ENCODE measurements at places on chromosomes 2 and 18.

GRCh38 chr18:60873708-60874107 lies 459.5 kb upstream of the CDH20 start:
- no peak for DNase-seq

DNA sequence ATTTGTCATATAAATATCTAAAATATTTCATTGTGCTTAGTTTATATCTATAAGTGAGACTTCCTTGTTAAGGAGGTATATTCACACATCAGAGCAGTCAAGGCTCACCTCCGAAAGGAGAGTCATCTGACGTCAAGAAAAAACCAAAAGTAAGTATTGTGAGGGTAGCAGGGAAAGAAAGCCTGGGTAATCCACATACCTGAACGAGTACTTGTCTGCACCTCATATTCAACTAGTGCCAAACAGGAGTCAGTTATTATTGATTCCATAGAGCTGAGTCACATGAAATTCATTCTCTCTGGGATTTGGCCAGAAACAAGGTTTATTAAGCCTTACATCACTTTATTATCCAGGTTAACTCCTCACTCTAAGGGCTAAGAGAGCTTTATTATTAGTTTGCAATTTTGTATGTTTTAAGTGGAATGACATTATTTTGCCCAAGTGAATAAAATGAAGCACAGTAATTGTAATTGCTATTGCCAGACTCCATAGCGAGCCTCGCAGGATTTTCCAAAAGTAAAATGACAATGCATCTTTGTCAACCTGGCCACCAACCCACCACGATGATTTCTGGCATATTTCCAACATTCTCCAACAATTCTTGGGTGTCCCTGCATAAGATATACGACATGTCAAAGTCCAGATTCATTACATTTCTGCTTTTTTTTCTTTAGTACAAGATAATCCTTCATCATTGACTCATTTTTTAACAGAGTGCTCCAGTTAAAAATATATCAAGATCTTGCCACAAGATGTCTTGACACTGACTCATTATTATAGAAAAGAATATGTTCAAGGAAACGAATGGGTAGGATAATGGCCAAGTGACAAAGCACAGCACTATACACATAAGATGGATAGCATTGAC lies 1210.4 kb upstream of the ACVR2A start:
- no peak for DNase-seq

- no peak for DNase-seq
These were observed 308.6 kb upstream of the TNP1 start for GRCh38 chr2:217168496-217168895.

GRCh38 chr2:108612153-108612513 lies 77.9 kb downstream of the LIMS1 start:
- DNase-seq: no peak

GRCh38 chr2:140880573-140880972 lies 1250.2 kb downstream of the LRP1B start:
- DNase-seq: no peak

DNA sequence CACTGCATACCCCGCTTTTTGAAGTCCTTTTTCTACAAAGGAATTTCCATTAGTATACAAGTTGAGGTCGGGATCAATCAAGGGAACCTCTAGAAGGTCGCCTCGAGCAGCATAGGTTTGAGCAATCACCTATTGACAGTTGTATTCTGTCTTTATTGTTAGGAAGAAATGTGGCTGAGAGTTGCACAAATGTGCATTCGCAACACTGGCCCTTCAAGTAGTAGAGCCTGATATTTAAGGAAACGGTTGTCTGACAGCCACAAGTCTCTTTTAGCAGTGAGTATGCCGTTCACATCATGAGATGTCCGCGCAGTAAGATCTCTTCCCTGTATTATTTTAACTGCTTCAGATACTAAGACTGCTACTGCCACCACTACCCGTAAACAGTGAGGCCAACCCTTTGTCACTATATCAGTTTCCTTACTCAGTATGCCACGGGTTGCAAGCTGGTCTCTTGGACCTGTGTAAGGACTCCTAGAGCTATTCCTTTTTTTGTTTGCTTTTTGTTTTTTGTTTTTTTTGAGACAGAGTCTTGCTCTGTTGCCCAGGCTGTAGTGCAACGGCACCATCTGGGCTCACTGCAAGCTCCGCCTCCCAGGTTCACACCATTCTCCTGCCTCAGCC lies 10.0 kb upstream of the STARD7 start:
- no peak for DNase-seq

DNA sequence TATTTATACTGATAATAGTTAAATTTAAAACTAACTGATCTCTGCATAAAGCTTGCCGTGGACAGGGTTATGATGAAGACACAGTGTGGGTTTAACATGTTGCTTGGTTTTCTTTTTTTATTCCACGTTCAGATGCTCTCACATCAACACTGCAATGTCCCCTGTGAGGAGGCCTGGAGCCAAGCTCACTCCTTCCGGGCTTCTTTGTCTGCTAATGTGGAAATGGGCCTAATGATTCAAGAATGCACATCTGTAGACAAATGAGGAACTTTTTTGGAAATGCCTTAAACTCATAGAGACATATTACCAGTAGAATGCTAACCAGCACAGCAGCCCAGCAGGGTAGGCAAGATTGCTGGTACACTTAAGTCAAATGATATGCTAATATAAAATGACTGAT lies 208.0 kb downstream of the GALR1 start:
- no peak for DNase-seq

DNA sequence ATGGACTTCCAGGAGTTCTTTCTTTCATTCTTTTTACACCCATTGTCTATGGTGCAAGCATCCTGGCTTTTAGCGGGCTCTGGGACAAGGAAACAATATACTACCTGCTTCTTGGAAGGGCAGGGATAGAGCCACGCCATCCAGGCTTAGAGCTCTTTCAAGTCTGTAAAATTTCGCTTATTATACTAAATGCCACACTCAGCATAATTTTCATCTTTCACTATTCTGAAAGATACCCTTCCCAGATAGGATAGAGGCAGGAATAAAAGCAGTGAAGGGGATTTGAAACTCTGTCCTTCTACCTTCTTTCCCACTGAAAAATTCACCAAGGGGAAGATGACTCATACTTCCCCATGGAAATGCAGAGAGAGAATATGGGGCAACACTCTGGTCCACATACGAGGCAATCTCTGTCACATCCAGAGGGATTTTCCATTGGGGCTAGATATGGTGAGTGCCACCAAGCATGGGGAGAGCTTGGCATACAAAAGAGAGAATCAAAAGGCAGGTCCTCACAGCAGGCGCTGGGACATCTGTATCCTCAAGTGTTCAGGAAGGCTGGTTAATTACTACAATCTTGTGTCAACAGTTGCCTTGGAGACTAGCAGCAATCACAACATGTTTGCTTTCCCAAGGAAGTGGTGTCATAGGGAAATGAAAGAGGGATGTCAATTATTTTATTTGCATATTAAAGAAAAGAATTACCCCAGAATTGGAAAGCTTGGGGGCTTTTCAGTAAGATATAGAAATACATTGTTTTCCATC lies 127.6 kb downstream of the TDRD15 start:
- DNase-seq: peak; percentile 68

DNA sequence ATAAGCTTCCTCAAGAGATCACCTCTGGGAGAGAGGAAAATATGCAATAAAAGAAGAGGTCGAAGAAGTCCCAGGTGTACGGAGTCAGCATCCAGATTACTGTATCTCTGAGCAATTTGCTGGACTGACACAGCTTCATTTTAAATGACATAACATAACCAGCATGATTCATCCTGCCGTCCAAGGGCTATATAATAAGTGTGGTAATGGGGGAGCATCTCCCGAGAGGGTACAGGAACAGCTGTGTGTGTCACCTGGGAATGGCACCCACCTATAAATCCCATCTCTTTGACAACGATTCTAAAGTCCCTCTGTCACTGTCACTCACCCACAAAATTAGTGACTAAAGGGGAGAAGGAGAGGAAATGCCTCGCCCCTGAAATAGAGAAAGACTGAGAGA lies 19.3 kb upstream of the FZD7 start:
- DNase-seq: no peak

DNA sequence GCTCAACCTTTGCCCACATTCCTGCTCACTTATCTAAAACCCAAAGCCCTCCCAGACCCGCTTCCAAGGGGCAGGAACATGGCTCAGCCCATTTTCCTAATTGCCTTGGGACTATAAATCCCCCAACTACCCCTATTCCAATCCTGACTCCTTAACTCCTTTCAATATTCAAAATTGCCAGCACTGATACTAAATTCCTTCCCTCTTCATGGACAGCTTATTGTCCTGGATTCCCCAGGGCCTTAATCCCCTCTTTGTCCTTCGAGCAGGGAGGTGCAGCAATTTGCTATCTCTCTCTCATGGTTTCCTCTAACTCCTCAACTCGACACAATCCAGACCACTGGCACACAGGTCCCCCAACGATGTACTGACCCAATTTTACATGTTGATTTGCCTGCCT lies 99.1 kb downstream of the SLC25A12 start:
- no peak for DNase-seq

DNA sequence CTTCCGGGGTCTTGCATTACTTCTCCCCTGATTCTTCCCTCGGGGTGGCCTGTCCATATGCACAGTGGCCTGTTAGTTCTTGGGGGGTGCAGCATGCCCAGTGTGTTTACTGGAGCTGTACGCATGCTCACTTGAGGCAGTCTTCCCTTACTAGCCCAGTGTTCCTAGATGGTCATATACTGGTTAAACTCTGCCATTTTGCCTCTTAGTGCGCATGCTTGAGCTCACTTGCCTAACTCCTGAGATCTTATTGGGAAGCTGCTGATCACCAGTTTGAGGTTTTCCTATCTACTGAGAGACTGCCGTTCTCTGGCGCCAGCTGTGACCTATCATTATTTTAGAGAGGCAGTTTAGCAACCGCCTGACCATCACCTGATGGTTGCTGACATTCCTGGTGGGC lies 571.2 kb downstream of the ADCYAP1 start:
- DNase-seq: no peak

GRCh38 chr2:145764631-145765030 lies 1244.7 kb upstream of the ZEB2 start:
- peak; percentile 23 for DNase-seq
